Activated CD4-positive, alpha-beta T cell treated with anti-CD3 and anti-CD28 coated beads for 36 hours (primary cell): ENCODE measurements at places on chromosomes 5 and 9.

DNA sequence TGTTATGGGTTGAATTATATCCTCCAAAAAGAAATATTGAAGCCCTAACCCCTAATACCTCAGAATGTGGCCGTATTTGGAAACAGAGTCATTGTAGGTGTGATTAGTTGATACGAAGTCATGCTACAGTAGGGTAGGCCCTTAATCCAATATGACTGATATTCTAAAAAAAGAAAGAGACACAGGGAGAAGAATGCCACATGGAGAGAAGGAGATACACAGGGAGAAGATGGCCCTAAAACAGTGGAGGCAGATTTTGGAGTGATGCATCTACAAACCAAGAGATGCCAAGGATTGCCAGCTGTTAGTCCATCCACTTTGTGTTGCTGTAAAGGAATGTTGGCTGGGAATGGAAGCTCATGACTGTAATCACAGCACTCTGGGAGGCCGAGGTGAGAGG lies 21.3 kb downstream of the ARRDC3 start:
- no peak for DNase-seq

DNA sequence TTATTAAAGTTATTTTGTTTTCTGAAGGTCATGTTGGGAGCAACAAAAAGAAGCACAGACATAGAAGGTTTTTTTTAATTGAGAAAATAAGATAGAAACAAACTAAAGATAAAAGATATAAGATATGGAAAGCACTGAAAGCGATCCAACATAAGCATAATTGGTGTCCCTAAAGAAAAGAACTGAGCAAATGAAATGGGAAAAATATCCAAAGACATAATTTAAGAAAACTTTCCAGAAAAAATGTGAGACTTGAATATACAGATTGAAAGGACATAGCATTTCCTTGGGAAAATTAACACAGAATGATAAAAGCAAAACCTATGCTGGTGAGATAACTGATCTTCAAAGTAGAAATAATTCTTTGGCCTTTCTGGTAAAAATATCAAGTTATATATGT lies 289.3 kb downstream of the KIAA0825 start:
- DNase-seq: no peak

- DNase-seq: no peak
These were observed 274.5 kb upstream of the C9orf72 start for GRCh38 chr9:27847818-27848217.

GRCh38 chr5:1295650-1296037 lies 776 bp upstream of the TERT start:
- DNase-seq: no peak

DNA sequence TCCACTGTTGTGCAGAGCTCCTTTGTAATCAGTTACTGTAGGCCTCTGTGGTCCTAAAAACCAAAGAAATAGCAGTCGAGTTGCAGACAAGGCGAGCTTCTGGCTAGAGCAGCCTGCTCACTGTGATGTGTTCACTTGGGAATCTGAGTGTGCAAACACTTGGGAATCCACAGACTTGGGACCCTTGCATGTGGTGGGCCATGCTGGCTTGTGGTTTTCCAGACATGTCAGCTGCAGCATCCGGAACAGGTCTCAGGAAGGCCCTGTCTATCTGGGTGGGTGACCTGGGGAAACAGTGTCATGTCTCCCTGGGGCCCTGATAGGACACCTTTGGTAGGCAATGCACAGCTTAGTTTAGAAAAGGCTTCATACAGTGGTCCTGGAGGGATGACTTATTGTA lies 66.4 kb downstream of the WWC1 start:
- DNase-seq: no peak

- DNase-seq: no peak
These were observed 98.0 kb downstream of the EHMT1 start for GRCh38 chr9:137716694-137717287.

DNA sequence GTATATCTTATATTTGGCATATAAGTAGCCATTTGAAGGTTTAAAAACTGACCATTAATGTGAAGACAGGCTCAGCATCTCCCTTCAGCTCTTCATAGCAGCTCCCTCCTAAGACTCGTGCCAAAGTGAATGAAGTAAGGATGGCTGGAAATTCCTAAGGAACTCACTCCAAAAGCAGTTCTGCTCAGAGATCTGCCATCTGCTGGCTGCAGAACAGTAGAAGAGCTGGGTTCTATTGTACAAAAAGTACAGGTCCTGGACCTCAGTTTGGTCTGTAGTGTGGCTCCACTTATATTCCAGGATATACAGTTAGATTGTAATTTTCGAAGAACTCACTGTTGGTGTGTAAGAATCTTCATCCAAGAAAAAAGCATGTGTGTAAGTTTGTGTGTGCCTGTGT lies 104.9 kb upstream of the RUSC2 start:
- DNase-seq: no peak

DNA sequence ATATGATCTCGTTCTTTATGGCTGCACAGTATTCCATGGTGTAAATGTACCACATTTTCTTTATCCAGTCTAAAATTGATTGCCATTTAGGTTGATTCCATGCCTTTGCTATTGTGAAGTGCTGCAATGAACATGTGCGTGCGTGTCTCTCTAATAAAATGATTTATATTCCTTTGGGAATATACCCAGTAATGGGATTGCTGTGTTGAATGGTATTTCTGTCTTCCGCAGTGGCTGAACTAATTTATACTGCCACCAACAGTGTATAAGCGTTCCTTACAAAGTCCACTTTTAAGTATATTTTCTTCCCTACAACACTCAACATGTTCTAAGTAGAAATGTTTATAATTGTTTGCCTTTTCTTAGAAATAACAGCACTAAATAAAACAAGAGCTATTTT lies 521.9 kb downstream of the DTWD2 start:
- no peak for DNase-seq

GRCh38 chr5:106290841-106291240 lies 1379.9 kb downstream of the EFNA5 start:
- no peak for DNase-seq

DNA sequence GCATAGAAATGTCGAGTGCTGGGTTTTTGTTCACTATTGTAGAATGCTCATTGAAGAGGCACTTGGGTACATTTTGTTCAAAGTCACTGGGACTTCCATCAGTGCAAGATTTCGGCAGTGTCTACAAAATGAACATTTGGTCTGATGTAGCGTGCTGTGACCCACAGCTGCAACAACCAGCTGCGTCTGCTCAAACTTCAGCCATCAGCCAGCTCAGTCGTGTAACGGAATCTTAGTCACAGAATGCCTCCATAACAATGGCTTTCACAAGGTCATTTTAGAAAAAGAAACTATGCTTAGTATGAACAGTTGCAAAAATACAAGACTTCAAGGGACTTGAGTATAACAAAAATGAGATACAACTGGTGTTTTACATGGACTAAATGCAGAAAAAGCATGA lies 828.1 kb upstream of the GRAMD2B start:
- DNase-seq: no peak

DNA sequence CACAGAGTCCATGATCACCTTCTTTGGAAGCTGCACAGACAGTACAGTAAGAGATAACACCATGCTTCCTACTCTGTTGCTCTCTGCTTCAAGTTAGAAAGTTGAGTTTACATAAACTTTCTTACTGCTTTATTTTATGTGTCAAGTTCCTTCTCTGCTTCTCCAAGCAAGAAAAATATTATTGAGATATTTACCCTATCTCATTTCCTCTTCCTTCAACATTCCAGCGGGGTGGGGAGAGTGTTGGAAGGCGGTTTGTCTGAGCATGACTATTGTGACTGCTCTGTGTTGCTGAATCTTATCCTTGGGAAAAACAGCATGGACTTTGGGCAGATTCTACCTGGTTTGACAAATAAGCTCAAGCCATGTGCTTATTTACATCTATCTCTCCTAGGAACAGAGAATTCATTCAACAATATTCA lies 66.9 kb upstream of the EPB41L4A start:
- DNase-seq: no peak

- DNase-seq: no peak
These were observed 2.6 kb downstream of the EXOSC2 start for GRCh38 chr9:130696139-130696650.

- no peak for DNase-seq
These were observed 152.7 kb downstream of the COL23A1 start for GRCh38 chr5:178437386-178438075.

GRCh38 chr5:172872997-172873491 lies 39.0 kb downstream of the ERGIC1 start:
- no peak for DNase-seq

DNA sequence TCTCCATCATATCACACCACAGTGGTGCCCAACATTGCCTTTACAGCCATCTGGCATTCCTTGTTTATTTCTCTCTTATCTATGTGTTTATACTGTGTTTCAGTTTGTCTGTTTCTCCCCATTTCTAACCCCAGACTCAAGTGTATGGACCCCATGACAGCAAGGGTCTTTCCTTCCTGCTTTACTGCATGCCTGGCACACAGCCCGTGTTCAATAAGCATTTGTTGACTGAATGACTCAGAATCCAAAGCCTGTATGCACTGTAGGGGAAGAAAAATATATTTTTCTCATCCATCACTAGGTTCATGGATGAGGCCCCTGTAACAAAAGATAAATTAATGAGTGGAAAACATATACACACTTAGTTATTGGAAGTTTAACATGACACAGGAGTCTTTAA lies 190.8 kb upstream of the SEMA6A start:
- DNase-seq: no peak

- DNase-seq: no peak
These were observed 54.0 kb upstream of the S1PR3 start for GRCh38 chr9:88937248-88937647.

GRCh38 chr9:133534346-133535291 lies at the start of gene ADAMTSL2:
ADAMTSL2 (plus strand) TSS chr9:133534704; CDS start chr9:133536713, 2,009 bp downstream.
- DNase-seq: peak; percentile 65

- DNase-seq: no peak
These were observed 56.9 kb downstream of the PAM start for GRCh38 chr5:102811972-102812371.

DNA sequence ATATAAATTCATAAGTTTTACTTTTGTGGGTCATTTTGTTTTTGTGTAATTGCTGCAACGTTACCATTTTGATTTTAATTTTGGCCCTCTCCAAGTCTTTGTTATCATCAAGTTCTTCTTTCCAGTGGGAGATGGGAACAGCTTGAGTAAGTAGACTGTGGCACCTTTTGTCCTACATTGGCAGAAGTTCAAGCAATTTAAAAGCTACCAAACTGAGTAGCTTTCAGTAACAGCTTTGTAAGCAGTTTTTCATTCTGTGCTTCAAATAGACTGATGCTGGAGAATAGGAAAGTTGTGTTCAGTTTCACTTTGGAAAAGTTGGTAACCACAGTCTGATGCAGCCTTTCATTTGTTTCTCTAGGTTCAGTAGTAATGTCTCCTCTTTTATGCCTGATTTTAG lies 47.8 kb upstream of the TMED7 start:
- DNase-seq: no peak

- no peak for DNase-seq
These were observed 16.5 kb upstream of the QRFP start for GRCh38 chr9:130912932-130913598.

DNA sequence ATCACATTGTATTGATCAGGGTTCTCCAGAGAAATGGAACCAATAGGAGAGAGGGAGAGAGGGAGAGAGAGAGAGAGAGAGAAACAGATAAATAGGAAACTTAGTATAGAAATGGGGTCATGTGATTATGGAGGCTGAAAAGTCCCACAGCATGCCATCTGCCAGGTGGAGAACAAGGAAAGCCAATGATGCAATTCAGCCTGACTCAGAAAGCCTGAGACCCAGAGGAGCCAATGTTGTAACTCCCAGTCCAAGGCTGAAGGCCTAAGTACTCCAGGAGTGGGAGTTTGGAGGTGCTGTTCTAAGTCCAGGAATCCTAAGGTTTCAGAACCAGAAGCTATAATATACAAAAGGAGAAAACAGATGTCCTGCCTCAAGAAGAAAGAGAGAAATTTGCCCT lies 48.4 kb upstream of the ISOC1 start:
- DNase-seq: no peak

- DNase-seq: no peak
These were observed 27.9 kb downstream of the ANXA1 start for GRCh38 chr9:73179589-73179988.

DNA sequence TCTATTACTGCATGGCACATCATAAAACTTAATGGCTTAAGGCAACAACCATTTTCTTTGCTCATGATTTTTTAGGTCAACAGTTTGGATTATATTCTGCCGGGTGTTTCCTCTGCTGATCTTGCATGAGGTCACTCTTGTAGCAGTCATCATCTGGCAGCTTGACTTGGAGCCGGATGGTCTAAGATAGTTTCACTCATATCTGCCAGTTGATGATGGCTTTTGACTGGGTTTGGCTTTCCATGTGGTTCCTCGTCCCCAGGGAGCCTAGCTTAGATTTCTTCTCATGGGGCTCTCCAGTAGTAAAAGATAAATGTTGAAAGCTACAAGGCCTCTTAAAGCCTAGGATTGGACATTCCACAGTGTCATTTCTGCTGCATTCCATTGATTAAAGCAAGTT lies 27.4 kb downstream of the LNPEP start:
- DNase-seq: peak; percentile 46

DNA sequence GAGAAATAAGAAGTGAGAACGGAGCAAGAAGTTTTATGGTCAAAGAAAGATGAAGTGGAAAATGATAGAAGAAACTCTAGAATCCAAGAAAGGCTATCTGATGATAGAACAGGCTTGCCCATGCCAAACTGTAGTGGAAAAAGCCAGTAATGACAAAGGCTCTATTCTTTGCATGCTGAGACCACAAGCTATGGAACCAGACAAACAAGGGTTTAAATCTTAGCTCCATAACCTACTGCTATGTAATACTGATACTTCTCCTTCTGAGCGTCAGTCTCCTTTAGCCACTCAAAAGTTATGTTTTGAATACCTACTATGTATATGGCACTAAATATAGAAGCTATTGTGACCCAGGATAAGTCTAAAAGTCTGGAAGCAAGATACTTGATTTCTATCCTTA lies 51.2 kb upstream of the TRIM32 start:
- DNase-seq: no peak
